ENCODE measurements at places on chromosomes 4 and X.

- DNase-seq: no peak
These were observed 179.1 kb upstream of the FAT4 start for GRCh38 chr4:125135652-125136051.

- no peak for DNase-seq
These were observed 65.5 kb downstream of the CRMP1 start for GRCh38 chr4:5827108-5828004.

- no peak for DNase-seq
These were observed 265.7 kb upstream of the FAM241A start for GRCh38 chr4:111879539-111879938.

- no peak for DNase-seq
These were observed at the start of gene PPP4R3C for GRCh38 chrX:27463187-27463586. PPP4R3C (minus strand) TSS chrX:27463341; CDS start chrX:27463296, 45 bp downstream.

DNA sequence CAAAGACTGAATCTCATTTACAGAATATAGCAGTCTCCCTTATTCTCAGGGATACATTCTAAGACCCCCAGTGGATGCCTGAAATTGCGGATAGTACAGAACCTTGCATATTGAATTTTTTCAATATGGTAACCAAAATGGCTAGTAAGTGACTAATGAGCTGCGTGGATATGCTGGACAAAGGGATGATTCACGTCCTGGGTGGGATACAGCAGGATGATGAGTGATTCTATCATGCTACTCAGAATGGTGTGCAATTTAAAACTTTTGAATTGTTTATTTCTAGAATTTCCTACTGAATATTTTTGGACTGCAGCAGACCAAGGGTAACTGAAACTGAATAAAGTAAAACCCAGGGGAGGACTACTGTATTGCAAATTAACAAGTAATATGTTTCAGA is 66.7 kb downstream of the STAG2 start:
- no peak for DNase-seq

GRCh38 chrX:145609951-145610511 is 207.6 kb upstream of the SLITRK2 start:
- no peak for DNase-seq

DNA sequence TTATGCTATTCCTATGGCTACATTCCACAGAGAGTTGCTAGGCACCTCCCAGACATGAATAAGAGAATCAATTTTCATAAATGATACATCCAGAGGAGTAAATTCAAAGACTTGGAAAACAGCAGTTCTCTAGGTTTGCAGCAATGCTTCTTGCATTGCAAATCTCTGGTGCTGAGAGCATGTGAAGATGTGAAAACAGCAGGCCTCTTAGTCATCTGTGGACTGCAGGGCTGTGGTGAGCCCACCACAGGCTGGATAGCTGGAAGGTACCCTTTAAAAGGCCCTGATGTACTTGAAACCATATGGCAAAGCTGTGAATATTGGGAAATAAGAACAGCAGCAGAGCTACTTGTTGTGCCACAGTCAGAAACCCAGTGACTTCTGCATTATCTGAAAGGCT is 2135.9 kb downstream of the ARAP2 start:
- DNase-seq: no peak

GRCh38 chr4:145195167-145195952 is 15.0 kb upstream of the OTUD4 start:
- no peak for DNase-seq

GRCh38 chr4:41427931-41428600 is 109.9 kb upstream of the LIMCH1 start:
- no peak for DNase-seq

DNA sequence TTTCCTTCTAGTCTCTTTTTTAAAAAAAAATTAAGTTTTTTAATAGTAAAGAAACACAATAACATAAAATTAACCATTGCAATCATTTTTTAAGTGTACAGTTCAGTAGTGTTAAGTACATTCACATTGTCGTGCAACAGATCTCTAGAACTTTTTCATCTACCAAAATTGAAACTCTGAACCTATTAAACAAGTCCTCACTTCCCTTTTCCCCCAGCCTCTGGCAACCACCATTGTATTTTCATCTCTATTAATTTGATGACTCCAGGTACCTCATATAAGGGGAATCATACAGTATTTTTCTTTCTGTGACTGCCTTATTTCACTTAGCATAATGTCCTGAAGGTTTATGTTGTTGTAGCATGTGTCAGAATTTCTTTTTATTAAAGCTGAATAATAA is 31.8 kb downstream of the MSL3 start:
- no peak for DNase-seq

- DNase-seq: peak; percentile 55
These were observed 1.1 kb downstream of the PLXNA3 start for GRCh38 chrX:154458954-154459778.

DNA sequence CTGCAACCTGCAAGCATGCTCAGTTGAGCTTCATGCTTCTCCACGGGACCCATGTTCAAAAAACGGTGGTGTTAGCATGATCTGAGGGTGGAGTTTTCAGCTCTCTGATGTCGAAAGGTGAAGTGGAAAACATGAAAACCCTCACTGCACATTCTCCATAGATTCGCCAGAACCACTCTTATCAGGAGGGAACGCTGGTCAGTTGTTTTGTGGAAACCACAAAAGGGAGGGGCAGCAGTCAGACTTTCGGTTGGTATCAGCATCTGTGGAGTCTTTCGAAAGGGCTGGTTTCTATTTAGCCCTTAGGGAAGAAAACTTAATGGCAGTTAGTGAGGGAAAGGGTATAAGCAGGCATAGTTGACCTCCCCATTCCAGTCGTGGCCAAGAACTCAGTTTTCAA is 12.6 kb downstream of the PPA2 start:
- DNase-seq: no peak

DNA sequence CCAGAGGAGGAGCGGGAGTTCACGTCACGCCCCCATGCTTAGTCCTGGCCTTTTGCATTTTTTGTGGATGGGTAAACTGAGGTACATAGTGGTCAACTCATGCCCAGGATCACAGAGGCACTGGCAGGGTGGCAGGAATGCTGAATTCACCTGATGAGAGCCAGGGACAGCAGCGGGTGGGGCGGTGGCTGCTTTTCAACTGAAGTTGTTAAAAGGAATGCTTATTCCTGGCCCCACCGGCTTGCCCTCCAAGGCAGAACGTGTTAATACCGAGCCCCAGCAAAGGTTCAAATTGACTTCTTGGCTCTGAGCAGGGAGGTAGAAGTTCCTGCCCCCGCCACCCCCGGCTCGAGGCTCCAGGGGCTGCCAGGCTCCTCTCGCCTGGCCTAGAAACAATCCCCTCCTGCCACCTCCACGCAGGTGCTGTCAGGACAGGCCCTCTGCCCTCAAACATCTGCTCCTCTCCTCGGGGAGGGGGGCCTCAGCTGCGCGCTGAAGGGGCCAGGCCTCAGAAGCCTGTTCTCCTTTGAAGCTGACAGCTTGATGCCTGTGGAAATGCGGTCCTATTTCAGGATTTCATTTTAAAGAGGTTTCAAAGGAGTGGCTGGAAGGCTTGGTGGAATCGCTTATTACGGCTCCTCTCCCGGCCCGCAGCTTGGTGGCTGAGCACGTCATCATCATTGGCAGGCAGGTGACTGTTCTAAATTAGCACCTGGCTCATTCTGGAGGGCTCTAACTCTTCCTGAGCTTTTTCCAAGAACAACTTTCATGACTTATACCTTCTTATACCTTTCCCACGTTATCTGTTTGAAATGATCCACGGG is 93.0 kb downstream of the PHKA2 start:
- no peak for DNase-seq

DNA sequence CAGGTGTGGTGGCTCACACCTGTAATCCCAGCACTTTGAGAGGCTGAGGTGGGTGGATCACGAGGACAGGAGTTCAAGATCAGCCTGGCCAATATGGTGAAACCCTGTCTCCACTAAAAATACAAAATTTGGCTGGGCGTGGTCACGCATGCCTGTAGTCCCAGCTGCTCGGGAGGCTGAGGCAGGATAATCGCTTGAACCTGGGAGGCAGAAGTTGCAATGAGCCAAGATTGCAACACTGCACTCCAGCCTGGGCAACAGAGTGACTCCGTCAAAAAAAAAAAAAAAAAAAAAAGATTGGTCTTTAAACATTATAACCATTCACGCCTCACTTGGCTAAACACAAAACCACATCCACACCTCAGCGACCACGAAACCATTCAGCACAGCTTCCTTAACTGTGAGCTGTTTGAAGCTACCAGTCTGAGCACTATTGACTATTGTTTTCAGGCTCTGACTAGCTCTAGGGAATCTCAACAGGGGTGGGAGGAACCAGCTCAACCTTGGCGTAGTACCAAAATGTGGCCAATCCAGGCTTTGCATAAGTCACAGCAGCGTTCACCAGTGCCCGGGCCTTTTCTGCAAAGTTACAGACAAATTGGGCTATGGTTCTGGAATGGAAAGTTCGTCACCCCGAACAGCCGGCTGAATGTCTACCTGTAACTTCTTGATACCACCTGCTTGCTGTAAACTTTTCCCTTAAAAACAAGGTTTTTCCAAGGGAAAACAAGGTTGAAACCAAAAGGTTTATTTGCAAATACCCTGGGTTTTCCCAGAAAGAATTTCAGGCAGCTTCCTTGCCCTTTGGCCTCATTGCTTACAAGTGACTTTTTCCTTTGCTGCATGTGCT is 73.6 kb upstream of the DHX15 start:
- DNase-seq: peak; percentile 51

- DNase-seq: no peak
These were observed 21.7 kb downstream of the CLOCK start for GRCh38 chr4:55524844-55525571.

DNA sequence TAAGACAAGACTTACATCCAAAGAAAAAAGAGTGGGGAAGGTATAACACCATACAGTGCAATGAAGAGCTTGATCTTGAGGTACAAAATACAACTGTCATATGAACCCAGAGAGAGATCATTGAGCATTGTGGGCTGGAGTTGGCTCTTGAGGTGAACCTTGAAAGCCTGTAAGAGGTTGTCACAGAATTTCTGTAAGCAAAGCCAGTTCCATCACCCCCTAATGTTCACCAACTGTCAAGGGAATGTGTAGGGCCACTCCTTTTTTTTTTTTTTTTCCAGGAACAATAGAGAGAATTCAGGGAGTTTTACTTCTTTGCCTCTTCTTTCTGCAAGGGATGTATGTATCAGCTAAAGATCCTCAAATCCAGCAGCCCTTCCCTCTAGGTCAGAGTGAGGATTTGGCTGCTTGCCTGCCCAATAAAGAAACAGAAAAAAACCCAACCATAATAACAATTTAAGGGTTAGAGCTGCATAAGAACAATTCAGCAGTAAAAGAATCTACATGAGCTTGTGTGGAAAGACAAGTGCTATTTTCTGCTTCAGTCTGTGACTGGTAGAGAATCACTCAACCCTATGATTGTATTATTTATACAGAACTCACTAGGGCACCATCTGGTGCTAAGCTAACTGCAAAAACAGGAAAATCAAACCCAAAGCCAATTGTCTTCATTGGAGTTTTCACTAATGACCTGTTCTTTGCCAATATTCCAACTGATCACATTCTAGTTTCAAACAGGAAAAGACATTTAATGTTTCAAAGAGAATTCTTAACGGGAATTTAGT is 217.5 kb upstream of the TEX13C start:
- no peak for DNase-seq

GRCh38 chrX:130704053-130705038 is 198.7 kb downstream of the ENOX2 start:
- DNase-seq: no peak

DNA sequence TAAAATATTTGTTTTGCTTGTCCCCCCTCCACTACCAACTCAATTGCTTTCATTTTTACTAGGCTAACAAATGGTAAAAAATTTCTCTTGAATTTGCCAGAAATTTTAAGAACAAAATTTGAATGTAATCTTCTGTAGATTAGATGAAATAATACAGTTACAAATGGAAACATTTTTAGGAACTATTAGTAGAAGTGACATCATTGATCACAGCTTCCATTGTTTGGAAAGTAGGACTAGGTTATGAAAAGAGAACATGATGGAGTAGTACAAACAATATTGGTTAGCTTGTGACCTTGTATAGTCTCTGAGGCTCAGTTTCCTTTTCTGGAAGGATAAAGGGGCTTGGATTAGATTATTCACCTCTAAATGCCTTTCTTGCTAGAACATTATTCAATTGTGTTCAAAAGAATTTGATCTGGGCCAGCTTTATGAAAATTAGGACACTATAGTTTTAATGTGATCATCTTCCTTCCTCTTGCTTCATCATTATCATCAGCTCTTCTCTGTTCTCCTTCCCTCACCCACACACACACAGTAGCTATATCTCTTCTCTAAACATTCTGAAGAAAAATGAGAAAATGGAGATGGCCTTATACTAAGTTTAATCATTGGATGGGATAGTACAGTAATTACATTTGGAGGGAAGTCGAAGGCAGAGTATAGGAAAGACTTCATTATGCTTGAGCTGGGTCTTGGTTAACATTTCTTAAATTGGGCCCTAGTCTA is 9.9 kb downstream of the MTMR1 start:
- DNase-seq: no peak

- DNase-seq: no peak
These were observed 68.0 kb upstream of the NR3C2 start for GRCh38 chr4:148510211-148510610.

DNA sequence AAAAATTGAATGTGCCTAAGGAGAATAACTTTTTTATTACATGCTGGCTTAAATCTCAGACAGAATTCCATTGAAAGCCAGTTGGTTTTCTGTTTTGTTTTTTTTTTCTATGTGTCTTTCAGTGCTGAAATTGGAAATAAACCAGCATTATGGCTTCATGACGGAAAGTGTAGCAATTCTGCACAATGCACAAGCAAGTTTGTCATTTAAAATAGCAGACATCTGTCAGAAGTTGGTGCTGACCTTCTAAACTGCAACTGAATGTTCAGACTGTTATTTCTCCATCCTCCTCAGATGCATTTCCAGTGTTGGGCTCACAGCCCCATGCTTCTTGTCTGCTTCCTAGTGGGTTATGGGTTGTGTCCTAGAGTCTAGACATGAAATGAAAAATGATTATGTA is 107.2 kb upstream of the LIMCH1 start:
- DNase-seq: no peak

- no peak for DNase-seq
These were observed 89.0 kb downstream of the TRAPPC11 start for GRCh38 chr4:183747931-183748670.

GRCh38 chr4:155249016-155249566 is 40.7 kb downstream of the NPY2R start:
- no peak for DNase-seq

DNA sequence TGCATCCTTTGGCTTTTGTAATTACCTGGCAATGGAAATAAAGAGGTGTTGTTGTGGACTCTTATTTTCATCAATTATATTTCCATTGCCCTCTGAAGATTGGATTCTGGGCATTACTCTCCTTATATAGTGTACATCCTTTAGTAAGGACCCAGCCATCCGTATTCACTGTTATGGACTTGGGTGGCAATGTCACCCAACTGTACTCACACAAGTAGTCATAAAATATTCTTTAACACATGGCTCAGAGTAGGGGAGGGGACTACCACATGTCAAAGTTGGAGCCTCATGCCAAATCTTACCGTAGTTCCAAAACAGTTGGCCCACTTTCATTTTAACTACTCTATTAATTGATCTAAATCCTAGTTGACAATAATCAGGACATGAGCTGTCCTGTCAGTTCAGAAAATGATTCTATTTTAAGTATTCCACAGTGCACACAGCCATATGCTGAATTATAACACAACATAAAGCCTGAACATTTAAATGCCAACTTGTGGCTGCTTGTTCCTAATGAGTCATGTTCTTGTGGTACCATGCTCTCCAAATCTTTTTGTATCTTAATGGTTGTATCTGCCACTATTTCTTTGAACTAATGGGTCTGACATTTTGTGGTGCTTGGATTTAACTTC is 4.9 kb downstream of the FRAS1 start:
- no peak for DNase-seq
